ENCODE measurements at places on chromosomes 4 and X. TPM values are rescaled to one million over a fixed set of nuclear protein-coding genes. Genes with fewer than 3 reads are reported as not detected.

Gene FHDC1
- total RNA-seq, result 9.9 TPM

Gene TRMT44
- 27.5 TPM for total RNA-seq

Gene GLRA2
- not detected for total RNA-seq

Gene SAGE1
- not detected for total RNA-seq

Gene CLDN22
- total RNA-seq, result 0.31 TPM

Gene CPLX1
- not detected for total RNA-seq

Gene JCHAIN
- total RNA-seq, result 1.0 TPM

Gene CLDN2
- 1.3 TPM for total RNA-seq

Gene PFKFB1
- 0.21 TPM for total RNA-seq

Gene CC2D2A
- 32.3 TPM for total RNA-seq

Gene SLC38A5
- total RNA-seq, result 3.7 TPM

Gene SLC10A4
- total RNA-seq, result 1.8 TPM
